ENCODE measurements at places on chromosomes 3 and 15.

DNA sequence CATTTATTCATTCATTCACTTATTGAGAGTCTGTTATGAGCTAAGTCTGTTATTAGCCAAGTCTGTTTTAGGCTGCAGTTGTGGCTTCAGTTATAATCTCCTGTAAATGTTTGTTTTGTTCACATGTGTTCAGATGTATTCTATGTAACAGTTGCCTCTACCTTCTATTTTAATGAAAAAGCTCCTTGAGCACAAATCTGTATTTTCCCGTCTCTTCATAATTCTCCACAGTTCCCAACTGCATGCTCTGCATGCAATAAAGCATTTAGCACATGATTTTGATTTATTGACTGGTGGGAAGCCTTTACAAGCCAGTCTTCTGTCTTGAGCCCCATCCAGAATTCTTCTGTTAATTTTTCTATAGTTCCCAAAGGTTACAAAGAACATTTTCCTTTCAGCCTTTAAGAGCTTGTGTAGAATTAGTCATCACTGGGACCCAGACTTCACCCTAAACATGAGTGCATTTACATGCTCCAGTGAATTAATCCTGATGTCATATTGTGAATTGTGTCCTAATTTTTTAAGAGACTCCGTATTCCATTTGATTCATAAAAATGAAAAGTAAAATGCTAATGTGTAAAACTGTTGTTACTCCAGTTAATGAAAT lies 122.3 kb upstream of the NR2E3 start:
- DNase-seq: no peak

- DNase-seq: no peak
Observed at GRCh38 chr3:60573494-60573893, 677.8 kb downstream of the FHIT start.

DNA sequence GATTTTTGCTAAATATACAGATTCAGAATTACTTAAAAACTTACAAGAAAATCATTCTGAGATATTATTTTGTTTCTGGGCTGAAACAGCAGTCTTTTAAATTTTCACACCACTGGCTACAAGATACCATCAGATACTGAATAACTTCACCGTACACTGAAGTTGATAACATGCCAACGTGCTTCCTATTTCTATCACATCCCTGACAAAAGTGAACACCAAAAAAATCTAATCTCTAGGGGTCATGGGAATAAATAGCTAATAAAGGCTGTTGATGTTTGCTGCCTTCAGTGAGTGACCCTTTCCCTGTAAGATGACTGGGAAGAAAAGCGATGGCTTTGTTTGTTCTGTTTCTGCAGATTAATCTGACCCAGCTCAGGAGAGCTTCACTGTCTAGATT lies 120.5 kb downstream of the DUT start:
- DNase-seq: no peak

- DNase-seq: no peak
Observed at GRCh38 chr3:64685800-64686445, 1.9 kb downstream of the ADAMTS9 start.

DNA sequence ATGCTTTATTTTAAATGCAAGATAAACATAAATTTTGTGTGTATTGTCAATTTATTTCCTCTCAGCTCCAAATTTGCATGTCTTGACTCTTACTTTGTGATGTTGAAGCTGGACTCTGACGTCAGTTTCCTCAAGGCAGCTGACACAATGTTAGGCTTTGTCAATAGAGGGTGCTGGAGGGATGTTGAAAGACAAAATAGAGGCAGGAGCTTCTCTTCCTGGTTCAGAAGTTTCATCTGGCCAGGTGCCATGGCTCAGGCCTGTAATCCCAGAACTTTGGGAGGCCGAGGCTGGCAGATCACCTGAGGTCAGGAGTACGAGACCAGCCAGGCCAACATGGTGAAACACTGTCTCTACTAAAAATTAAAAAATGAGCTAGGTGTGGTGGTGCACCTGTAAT lies 408.6 kb downstream of the GBE1 start:
- no peak for DNase-seq

GRCh38 chr3:73789825-73790444 lies 165.2 kb upstream of the PDZRN3 start:
- DNase-seq: no peak

GRCh38 chr3:445960-446359 lies 249.4 kb downstream of the CHL1 start:
- DNase-seq: no peak

DNA sequence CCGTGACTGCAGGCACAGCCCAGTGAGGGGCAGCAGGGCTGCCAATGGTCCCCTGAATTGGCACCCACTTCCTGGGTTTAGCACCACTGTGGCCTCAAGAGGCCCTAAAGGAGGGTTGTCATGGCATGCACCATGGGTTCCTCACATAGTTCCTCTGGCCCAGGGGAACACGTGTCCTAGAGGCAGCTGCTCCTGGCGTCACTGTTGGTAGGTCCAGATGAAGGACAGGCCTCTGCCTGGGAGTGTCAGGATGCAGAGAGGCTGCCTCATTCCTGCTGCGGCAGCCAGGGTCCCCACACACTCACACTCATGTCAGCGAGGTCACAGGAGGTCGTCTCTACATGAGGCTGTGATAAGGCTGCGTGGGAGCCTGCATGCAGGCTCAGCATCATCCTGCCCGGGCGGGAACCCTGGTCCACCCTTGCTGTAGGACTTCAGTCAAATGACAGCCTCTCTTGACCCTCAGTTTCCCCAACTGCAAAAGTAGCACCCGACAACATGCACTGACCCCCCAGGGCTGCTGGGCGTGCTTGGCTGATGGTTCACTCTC lies 26.1 kb upstream of the SFMBT1 start:
- DNase-seq: no peak

DNA sequence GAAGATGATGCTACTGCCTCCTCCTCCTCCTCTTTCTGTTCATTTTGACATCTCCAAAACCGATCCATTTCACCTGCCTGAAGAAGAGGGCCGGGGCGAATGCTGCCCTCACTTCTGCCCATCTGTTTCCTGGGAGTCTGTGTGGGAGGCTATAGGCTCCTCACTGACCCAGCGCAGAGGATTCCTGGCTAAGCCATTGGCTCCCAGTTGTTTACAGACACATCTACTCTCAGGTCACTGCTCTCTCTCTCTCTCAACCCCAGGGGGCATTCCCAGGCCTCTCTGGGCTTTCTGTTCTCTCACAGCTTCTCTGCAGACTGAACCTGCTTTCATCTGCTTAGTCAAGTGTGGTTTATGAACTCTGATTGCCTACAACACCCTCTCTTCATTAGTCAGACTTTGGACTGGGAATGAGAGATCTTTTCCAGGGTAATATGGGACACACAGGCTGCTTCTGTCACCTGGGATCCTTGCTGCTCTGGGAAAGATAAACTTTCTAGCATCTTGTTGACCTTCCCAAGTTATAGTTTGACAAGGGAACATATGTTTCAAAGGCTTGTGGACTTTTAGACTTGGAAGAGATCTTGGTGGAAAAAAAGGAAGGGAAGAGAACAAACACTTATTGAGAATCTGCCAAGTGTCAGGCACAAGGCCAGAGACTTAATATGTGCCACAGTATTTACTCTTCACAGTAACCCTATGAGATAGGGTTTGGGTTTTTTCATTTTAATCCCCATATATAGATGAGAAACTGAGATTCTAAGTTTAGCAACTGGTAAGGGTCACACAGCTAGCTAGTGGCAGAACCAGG lies 30.2 kb upstream of the USP3 start:
- no peak for DNase-seq

DNA sequence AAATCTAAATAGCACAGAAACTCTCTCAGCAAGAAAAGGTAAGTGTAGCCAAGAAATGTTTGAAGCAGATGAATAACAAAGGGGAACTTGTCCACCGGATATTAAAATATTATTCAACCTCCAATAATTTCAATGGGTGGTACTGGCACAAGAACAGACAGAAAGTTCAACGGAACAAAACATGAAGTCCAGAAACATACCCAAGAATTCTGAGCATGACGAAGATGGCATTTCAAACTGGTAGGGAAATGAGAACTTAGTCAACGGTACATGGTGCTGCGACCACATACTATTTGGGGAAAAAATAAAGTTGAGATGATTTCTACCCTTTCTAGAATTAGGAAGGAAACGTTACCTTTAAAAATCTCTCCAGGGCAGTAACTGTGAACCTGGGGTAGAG lies 5.5 kb downstream of the CHSY1 start:
- DNase-seq: no peak

- no peak for DNase-seq
Observed at GRCh38 chr15:59369597-59369996, 3.1 kb downstream of the MYO1E start.

DNA sequence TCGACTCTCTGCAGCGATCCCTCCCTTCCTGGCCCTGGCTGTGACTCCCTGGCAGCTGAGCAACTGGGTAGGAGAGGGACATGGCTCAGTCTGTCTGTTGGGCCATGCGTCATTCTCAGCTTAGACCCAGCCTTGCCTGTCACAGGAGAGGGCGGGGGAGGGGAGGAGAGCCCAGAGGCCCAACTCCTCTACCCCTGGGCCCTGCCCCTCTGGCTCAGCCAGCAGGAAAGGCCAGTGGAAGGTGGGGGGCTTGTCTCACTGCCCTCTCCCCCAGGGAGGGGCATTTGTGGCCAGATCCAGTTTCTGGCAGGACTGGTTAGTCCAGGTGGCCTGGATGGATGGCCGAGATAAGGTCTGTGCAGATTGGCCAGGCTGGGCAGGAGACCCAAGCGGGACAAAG lies 31.6 kb downstream of the DNAJB8 start:
- no peak for DNase-seq

- DNase-seq: no peak
Observed at GRCh38 chr3:177538750-177539730, 341.8 kb upstream of the TBL1XR1 start.

DNA sequence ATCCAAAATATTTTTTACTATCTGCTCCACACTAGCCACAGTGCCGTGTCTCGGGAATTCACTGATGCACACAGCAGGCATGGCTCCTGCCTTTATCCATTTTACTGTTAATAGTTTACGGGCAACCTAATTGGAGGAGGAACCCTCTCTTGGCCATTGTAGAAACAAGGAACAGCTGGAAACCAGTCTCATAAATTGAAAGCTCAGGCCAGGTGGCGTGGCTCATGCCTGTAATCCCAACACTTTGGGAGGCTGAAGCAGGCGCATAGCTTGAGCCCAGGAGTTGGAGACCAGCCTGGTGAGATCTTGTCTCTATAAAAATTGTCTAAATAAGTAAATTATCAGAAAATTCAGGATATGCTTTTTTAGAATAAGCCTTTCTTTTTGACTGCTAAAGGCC lies 39.0 kb downstream of the IL5RA start:
- no peak for DNase-seq

DNA sequence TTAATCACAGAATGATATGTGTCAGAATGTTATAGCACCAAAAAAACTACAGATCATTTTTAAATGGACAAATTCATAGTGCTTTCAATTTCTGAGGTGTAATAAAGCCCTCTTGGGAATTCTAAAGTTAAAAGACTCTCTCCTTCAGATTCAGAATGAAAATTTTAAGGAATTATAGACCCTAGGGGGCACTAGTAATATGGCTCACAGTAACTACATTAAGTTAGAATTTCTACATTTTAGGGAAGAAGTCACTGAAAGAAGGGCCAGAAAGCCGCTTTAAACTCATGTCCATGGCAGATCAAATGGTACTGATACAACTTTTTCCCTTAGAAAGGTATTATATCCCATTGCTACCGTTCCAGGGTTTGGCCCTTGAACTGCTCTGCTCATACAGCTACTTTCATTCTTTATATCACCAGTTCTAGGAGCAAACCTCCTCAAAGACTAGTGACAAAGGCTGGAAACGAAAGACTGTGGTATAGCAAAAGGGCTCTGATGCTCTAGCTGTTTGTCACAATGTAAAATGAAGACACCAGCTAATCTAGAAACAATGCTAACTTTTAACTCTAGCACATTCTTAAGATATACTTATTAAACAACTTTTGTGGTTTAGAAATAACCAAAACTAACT lies 18.1 kb downstream of the DAZL start:
- no peak for DNase-seq

DNA sequence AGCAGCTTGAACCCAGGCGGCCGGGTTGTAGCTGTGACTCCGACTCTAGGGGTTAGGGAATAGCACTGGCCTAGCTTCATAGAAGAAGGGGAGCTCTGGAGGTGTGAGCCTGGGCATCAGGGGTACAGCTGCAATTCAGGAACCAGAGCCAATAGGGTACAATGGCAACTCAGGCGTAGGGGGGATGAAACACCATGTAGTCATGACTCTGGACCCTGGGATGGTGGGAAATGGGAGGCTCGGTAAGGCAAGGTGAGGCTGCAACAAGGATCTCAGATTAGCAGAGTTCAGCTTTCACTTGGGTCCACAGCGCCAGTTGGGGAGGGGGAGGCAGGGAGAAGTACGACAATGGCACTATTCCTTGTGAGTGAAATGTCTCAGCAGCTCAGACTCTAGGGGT lies 210.2 kb upstream of the LYSMD4 start:
- DNase-seq: no peak

- DNase-seq: no peak
Observed at GRCh38 chr3:129482721-129483120, 42.7 kb downstream of the IFT122 start.

DNA sequence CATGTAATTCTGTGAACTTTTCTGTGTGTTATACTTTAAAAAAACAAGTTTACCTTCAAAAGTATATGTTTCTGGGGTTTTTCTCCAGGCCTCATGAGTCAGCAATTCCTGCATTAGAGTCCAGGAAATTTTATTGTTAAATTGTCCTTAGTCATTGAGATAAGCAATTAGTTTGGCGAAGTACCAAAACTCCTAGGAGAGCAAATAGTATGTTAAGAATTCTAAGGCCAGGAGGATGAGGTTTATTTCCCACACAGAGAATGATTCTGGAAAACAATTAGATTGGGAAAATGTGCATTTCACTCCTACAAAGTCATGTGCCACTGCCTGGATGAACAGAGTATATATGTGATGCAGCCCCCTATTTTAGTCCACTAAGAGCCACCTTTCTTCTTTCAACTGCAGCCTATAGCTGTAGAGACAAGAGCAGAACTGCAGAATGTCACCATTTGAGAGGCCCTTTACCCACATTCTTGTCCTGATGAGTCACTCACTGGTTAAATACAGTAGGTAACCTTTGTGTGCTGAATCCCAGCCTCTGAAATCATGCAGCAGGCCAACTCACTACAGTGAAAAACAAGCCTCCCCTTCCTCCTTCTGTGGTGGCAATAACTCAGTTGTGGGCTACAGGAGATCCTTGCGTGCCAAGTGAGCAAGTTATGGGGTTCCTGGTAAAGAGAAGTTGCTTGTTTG lies 452.8 kb upstream of the THBS1 start:
- no peak for DNase-seq

DNA sequence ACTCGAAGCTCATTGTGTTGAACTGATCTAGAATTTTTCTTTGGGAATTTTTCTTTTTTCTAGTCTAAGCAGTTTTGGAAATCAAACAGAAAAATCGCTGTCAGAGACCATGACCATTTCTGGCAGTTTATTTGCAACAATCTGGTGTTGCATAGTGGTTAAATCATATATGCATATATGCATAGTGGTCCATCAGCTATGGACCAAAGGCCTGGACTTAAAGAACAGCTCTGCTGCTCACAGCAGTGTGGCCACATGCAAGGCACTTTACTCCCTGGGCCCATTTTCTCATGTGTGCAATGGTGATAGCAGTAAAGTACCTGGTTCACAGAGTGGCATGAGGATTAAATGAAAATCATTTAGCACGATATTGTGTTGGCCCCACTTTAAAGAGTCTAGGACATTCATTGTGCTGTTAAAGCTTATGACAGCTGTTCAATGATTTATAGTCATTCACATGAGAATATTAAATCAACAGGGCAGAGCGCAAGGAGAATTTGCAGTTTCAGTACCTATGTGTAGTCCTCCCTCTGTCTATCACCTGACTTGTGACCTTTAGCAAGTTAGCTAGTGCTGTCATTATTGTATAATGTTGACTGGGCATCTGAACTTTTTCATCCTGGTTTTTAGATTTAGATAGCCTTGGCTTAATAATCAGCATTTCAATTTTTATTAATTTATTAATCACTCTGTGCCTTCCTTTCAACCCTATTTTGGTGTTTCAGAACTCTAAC lies 46.4 kb downstream of the BLM start:
- DNase-seq: no peak
